ENCODE measurements at places on chromosomes 6 and 20.
A peak's percentile ranks its signal among the peaks of the same experiment; 100 is the strongest.

DNA sequence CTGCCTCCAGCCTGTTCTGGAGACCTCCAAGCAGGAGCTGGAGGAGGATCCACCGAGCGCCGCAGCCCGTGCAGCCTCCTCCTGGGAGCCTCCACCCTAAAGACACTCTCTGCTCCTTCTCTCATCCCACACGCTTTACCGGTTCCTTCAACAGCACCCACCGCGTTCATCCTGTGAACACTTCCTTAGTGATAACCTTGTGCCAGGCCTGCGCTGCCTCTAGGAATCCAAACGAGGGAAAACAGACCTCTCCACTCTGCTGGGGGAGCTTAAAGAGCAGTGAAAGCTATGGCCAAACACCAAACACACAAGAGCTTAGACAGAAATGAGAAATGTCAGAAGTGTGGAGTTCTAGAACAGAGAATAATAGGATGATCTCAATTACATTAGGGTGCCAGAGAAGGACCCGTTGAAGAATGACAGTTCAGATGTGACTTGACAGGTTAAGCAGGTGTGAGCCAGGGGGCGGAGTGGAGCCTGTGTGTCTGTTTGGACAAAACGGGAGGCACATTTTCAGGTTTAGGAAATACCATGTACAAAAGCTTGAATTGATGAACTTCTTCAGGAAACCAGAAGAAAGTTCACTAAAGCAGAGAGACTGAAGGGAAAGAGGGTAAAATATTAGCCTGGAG, 28.5 kb upstream of the HLA-DRB5 start:
- DNase-seq: no peak

- DNase-seq: no peak
Measured at GRCh38 chr6:111027219-111027618, 45.4 kb downstream of the RPF2 start.

DNA sequence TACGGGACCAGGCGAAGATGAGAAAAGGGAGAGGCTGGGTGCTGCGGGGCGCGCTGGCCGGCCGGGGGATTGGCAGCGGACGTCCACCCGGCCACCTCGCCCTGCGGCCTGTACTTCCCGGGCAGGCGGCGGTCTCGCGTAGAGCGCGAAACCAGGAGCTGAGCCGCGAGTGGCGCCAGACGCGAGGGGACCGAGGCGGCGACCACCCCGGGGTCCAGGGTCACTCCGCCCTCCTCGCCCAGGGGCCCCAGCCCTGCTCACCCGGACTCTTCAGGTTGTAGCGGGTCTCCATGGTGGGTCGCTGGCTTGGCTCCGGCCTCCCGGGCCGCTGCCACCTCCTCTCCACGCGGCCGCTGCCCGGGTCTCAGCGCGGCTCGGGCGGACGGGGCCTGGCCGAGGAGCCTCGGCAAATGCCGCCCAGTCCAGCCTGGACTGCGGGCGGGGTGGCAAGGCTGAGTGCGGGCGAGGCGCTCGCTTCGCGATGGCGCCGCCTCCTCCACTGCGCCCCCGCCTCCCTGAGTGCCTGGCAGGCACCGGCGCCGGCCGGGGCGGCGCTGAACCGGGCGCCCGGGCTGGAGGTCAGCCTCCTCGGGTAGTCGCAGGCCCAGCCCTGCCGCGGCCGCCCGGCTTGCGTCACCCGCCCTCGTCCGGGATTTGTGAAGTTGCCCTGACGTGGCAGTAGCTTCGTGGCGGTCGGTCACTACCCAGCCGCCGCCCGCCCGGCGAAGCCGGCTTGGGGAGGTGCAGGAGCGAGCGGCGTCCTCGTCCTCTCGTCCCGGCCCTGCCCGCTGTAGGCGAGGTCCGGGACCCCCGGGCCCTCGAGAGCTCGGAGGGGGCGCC, at the start of gene UBE2J1:
TSS of gene UBE2J1 (minus strand) at position 445 of the 840 bp plus-strand sequence. CDS start at position 292, 153 bp downstream.
- DNase-seq: peak; percentile 48

- no peak for DNase-seq
Measured at GRCh38 chr20:53296451-53297153, 297.0 kb downstream of the ZNF217 start.

- DNase-seq: no peak
Measured at GRCh38 chr6:43159599-43159998, 11.5 kb upstream of the SRF start.

DNA sequence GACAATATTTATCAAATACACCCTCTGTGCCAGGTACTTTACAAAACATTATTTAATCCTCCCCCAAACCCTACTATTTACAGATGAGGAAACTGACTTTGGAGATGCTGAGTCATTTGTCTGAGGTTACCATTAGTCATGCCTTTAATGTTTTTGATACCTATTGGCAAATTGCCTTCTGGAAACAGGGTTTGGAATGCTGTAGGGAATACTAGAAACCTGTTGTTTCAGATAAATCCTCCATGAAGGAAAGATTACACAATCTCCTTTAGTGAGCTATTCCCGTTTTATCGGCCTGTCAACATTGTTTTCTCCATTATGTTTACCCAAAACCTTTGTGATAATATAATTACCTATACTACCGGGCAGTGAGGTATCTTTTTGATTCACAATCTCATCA, 93.6 kb upstream of the ADGRF1 start:
- no peak for DNase-seq

DNA sequence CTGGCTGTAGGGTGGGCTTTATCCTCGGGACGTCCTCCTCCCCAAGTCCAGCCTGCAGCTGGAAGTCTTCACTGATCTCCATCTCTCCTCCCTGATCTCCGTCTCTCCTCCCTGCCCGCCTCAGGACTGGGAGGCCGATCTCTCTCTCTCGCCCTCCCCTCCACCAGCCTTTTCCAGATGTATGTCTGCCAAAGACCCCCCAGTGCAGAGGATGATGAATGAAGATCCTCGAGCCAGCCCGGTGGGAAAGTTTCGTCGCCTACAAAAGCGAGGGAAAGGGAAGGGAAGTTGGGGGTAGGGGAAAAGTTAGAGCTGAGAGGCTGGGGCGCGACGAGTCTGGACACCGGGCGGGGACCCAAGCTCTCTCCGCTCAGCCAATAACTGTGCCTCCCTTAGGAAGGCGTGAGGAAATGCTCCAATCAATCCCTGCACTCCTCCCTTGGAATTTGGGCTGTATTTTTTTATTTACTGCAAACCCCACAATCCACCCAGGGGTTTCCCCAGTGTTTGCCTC, 595 bp upstream of the SRF start:
- DNase-seq: no peak

- DNase-seq: no peak
Measured at GRCh38 chr6:91167846-91168245, 581.0 kb upstream of the MAP3K7 start.

DNA sequence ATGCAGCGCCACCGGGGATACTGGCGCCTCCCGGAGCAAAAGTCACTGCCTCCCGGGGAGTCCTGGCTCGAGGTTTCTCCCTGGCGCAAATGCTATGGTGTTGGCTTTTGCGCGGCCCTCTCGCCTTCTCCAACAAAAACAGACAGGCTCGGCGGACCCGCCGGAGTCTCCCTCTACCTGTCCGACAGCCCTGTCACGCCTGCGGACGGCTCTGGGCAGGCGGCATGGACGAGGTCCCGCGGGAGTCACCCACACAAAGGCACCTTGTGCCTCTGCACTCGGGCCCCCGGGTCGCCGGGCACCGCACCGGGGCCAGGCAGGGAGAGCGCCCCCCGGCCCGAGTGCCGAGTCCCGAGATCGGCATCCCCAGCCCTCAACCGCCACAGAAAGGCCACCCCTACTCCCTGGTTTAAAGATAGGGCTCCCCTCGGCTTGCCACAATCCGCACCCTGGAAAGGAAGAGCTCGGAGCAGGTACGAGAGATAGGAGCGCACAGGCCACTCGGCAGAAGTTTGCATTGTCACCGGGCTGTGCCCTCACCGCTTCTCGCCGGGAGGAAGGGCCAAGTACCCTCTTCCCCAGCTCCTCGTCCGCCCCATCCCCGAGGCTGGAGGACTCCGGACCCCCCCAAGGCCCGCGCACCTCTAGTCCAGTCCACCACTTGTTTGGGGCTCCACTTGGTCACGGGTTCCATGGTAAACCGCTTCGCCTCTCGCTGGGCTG, 903 bp downstream of the CNKSR3 start:
- DNase-seq: no peak

GRCh38 chr6:98971303-98971702, 23.6 kb upstream of the FBXL4 start:
- DNase-seq: no peak

- no peak for DNase-seq
Measured at GRCh38 chr6:150967910-150968309, 102.4 kb downstream of the MTHFD1L start.

- DNase-seq: no peak
Measured at GRCh38 chr20:59078231-59078630, 35.6 kb upstream of the PRELID3B start.

GRCh38 chr6:11083491-11083890, 10.1 kb upstream of the SMIM13 start:
- no peak for DNase-seq

DNA sequence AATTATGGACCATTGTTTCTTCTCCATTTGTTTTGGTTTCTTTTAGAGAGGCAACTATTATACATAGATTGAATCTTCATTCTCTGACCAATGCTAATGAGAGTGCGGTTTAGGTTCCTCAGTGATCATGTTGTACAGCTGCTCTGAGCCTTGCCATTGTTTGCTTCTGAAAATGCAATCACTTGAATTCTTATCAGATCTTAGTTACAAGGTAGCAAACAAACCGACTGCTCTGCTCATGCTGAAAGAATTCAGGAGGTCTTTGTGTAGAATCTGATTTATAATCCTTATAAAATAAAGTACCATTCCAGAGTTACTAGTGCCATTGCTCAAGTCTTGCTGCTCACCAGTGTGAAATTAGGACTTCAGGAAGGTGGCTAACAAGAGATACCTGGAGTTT, 569.1 kb upstream of the ID4 start:
- no peak for DNase-seq

DNA sequence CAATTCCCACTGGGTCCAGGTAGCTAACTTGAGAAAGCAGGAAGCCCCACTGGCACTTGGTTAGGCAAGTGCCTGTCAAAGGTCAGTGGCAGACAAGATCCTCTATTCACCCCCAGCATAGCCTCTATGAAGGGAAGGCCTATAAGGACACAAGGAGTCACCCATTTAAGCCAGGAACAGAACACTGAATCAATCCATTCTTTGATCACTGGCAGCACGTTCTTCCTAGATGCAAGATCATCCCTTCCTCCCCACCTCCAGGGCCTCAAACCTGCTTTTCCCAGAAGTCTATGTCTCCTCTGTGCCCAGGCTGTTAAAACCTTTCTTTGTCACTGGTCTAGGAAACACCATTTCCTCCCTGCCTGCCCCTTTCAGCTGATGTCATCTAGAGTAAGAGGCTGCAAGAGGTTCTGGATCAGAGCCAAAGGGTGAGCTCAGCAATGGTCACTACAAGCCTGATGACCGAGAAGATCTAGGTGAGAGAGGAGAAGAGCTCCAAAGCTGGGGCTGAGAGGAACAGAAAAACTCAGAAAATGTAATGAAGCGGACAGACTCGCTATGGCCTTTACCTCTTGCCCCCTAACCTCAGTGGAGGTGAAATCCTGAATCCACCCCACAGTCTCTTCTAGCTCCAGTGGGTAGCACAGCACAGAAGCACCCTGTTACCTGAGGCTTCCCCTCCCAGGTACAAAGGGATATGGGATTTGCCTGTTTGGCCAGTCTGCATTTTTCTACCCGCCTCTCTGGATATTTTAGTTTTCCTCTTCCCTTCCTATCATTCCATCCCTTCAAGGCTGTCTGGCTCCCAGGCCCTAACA, 1.8 kb downstream of the GTPBP2 start:
- DNase-seq: no peak

DNA sequence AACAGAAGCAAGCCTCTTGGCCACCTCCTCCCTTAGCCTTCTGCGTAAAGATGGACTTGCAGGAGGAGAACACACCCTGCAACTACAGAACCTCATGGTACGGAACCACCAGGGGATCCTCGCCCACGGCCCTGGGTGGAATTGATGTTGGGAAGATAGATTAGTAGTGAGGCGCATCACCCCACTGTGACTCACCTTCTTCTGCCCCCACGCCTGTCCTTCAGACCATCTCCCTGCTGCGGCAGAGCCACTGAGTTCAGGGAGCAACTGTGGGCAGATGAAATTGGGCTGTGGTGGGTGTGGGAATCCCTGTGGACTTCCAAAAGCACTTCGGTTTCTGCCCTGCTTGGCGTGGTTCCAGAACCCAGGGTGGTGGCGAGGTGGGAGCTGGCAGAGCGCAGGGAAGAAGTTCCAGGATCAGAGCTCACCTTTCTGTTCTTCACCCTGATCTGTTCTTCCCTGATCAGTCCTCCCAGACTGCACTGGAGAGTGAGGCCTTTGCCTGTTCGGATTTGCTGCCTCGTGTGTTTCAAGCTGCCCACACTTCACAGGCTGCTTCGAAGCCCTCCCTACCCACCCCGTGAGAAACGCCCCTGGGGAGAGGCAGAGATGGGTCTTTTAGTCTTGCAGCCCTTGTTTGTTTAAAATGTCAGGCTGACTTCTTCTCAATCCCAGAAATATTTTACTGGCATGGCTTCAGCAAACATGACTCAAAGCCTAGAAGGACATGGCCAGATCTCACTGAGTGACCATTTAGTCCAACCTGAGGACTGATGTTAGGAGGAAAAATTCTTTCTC, 92.8 kb upstream of the MLN start:
- DNase-seq: no peak

DNA sequence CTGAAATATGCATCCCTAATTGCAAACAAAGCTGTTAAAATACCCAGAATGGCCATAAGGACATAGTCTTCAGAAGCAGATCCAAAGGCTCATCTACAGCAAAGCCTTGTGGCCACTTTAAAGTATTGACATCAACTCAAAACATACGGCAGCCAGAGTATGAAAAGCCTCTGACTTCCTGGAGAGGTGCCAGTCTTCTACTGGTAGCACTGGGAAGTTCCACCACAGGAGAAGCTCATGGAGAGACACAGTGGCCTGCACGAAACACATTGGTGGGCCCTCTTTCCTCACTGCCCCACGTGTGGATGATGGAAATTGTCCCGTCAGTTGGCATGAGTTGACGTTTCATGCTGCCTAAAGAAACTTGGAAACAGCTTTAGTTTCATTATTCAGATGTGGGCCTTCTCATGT, 202.6 kb upstream of the HEY2 start:
- no peak for DNase-seq
